NB4 (cell line): ENCODE measurements at places on chromosomes 1 and 21.

DNA sequence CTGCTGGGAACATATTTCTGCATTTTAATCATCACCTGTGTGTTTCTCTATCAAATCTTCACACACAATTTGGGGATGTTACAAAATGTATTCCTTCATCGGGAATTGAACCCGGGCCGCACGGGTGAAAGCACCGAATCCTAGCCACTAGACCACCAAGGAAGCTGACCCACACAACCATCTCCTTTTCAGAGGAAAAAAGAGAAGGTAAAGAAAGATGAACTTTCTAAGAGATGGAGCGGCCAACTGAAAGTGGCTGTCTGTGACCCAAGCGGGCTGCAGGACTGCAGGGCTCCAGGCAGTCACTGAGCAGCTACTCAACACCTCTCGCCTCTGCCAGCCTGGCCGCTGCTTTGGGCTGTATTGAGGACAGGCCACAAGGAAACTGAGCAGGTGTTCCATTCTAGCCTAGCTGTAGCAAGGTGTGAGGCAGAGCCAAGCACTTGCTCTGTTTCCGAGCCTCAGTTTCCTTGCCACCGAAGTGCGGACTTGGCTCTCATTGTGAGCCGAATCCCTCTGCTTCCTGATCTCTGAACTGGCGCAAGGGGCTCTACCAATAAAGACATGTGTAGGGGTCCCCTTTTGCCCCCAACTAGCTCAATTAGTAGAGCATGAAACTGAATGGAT is 156.9 kb upstream of the NBPF11 start:
- DNase-seq: no peak

DNA sequence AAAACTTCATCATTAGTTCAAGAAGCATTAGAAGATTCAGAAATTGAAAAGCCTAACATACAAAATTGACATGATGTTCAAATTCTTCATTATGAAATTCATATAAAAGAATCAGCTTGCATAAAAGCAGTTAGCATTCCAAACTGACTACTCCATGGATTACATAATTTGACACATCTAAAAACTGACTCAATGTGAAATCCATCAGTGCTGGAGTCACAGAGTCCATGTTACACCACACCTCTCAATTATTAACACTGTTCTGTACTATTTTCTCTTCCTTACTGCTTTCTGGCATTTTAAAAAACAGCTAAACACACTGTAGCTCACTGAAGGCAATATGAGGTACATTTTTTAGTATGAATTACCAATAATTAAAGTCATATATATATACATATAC is 28.0 kb downstream of the ARHGAP29 start:
- no peak for DNase-seq

- DNase-seq: peak; percentile 61
Measured at GRCh38 chr1:200409203-200409760, 554 bp downstream of the ZNF281 start.

DNA sequence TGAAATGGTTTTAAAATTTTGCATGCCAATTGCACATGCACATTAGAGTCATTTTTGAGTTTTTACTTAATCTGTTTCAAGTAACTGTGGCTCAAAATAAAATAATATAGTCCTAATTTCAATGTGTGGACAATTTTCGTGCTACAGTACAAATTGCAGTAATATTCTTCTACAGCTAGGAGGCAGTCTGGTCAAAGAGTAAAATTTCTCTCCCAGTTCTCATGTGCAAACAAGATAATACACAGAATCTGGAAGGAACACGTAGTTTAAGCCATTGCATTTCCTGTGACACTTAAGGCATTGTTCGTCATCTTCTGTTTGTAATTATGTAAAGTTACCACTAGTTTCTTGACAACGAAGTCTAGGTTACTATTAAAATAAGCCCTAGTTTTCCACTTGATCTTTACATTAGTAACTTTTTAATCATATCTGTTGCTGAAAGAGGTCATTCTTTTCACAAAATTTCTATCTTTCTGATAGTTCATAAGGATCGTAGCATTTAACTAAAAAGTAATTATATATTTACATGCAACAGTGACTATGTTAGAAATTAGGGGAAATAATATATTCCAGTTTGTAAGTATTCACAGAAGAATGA is 28.9 kb downstream of the ODR4 start:
- peak; percentile 48 for DNase-seq

DNA sequence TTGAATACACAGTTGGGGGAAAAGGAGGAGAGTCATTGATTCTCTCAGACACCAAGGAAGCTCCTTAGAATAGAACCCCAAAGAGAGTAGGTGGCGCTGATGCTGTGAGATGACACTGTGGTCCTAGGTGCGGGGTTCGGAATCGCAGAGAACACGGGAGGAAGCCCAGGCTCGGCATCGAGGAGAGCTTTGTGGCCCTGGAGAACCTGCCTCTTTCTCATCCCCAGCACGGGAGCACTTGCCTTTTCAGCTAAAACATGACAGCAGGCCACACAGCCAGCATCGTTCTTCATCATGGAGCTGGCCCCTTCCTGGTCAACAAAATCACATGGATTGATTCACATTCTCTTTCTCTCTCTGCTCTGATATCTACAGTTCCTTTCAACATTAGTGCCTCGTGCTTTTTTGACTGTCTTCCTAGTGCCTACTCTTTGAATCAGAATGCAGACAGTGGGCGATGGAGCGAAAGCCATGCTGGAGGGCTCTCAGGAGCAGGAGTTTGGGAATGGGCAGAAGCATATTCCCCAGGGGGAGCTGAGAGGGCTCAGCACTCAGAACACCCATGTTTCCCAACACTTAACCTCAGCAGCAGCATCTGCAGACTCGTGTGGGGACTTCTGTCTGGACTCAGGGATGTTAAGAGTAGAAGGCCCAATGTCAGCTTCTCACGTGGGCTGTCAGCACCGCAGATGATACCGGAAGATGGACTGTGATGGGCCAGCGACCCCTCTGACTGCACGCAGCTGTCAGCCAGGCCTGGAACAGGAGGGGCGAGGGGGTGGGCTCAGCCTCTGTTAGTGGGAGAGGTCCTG is 539.4 kb downstream of the KIF26B start:
- DNase-seq: no peak

GRCh38 chr1:183636334-183636682 is 725 bp upstream of the ARPC5 start:
- no peak for DNase-seq

- no peak for DNase-seq
Measured at GRCh38 chr1:241299347-241299746, 57.7 kb downstream of the RGS7 start.

DNA sequence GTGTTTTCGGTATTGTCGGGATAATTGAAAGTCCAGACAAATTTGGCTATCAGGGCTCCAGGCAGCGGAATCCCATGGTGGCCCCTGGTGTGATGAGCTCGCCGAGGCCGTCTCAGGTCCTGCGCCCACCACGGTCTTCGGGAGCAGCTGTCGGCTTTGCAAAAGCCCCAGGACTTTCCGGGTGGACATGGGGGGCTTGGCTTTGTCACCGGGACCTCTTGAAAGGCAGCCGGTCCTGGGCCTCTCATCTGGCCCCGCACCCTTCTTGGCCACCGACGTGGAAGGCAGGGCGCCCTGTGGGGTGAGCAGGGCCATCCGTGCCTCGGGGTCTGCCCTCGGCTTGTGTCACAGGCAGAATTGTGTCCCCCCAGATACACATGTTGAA is 87.1 kb upstream of the ACTRT2 start:
- DNase-seq: no peak

- DNase-seq: peak; percentile 45
Measured at GRCh38 chr1:156807627-156808026, 9.0 kb downstream of the SH2D2A start.

- peak; percentile 56 for DNase-seq
Measured at GRCh38 chr1:59414406-59415133, 117.7 kb downstream of the FGGY start.
